ENCODE measurements at places on chromosomes 3 and 15.

DNA sequence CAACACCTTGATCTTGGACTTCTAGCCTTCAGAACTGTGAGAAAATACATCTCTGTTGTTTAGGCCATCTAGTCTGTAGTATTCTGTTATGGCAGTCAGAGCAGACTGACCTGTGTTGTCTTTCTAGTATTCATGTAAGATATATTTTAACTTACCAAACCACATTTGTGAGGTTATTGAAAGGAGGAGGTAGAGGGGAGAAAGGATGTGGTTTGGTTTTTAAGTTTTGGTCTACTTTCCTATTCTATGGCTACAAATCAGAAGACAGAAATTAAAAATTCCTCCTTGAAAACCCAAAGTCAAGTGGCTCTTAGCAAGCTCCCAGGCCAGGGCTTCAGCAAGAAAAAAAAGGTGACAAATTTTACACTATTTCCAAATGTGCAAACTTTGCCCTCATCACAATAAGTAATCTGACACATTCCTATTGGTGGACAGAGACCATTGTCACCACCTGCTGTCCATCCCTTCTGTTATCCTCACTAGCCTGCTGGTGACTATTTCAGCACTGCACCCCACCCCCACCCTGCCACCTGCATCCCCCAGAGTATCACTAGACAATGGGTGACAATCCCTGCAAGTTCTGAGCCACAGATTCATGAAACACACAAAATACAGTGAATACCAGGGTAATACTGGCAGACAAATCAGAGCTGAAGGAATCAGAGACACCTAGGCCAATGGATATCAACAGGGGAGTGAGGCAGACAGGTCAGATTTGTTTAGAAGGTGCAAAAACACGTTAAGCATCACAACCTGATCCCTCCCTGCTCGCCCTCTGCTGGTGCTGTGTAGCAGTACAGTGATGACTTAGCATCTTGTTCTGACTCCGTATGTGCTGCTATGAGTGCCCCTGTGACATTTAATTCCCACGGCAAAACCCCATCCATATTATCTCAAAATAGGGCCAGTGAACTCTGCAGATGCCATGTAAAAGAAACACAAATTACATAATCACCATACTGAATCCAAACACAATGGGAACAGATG, 79.0 kb upstream of the DCLK3 start:
- no peak for DNase-seq

GRCh38 chr3:196843435-196844110, 24.1 kb upstream of the SENP5 start:
- DNase-seq, result no peak

GRCh38 chr3:61052851-61053250, 198.4 kb downstream of the FHIT start:
- DNase-seq, result no peak

GRCh38 chr15:73387507-73388255, 18.9 kb upstream of the HCN4 start:
- no peak for DNase-seq

GRCh38 chr15:85388566-85389305, 8.3 kb downstream of the AKAP13 start:
- no peak for DNase-seq

DNA sequence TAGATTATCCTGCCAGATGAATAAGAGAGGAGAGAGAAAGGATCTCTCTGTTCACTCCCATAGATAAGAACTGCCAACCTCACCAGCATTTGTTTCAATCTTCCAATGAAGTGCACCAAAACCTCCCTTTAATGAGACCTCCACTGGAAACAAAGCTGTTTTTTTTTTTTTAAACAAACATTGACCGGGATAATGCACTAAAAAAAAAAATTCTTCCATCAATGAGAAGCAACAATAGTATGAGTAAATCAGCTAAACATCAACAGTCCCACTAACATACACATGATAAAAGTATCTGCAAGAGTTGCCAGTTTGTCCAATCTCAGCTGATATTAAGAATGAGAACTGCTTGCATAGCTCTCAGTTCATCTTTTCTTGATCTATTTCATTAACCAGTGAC, 19.9 kb downstream of the TJP1 start:
- no peak for DNase-seq

GRCh38 chr3:77324105-77324504, 284.2 kb downstream of the ROBO2 start:
- DNase-seq, result no peak

All from activated naive CD8-positive, alpha-beta T cell treated with anti-CD3 and anti-CD28 coated beads, Interleukin-2, amount 50 U/mL, for 16 hours (primary cell).